ENCODE measurements at places on chromosomes 13 and 19.

- peak; percentile 27 for DNase-seq
Measured at GRCh38 chr19:3760871-3761361, 576 bp downstream of the APBA3 start.

DNA sequence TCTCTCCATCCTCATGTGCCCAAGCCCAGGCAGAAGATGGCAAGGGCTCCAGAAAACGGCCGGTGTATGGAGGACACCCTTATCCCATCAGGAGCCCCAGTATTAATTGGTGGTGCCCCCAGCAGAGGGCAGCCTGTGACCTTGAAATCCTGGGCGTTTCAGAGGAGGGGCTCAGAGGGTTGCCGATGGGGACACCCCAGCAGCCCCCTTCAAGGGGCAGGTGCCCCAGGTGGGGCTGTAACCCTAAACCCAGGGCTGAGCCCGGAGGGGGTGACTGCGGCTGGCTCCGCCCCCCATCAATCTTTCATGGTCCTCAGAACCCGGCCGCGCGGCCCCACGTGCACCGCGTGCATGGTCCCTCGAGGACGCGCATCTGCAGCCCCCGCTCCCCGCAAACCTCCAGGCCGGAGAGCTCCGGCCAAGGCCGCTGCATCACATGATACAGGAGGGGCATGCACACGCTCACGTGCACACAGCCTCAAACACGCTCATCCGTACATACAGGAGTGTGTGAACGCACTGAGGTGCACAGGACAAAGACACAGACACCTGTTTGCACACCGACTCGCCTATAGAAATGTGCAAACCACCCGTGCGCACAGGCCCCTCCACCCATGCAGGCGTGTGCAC, 949 bp downstream of the RAB3A start:
- peak; percentile 44 for DNase-seq

- DNase-seq = peak; percentile 11
Measured at GRCh38 chr13:28313579-28313978, 175.2 kb downstream of the PAN3 start.

DNA sequence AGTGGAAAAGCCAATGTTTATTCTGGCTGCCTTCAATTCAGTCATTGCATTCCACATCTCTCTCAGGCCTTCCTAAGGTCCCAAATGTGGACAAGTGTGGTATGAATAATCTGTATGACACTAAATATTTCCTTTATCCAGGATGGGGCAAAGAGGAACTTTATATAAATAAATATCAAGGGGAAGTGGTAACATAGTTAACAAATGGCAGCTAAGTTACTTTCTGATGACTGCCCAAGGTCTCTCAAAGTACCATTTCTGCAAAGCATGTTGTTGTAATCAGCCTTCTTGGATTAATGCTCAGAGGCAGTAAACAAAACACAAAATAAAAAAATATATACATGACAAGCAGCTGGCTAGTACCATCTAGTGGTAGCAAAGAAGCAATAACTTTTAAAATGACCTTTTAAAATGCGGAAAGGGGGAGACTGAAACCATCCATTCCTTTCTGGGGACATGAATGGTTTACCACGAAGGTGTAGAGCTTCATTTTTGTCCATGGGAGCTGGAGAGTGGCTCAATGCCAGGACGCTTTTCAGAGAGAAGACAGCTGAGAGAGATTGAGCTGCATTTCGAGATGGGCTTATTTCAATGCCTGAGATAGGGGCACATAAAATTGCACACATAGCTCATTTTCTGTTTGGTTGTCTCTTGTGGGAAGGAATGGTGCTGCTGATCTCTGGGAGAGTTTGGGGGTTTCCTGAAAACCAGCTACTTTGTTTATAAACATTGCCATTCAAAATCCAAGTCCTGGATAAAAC, 259.2 kb downstream of the RFC3 start:
- DNase-seq = no peak

GRCh38 chr19:29672933-29673336, 7.7 kb downstream of the PLEKHF1 start:
- peak; percentile 83 for DNase-seq

- peak; percentile 65 for DNase-seq
Measured at GRCh38 chr13:33639626-33640080, 178.3 kb upstream of the RFC3 start.

DNA sequence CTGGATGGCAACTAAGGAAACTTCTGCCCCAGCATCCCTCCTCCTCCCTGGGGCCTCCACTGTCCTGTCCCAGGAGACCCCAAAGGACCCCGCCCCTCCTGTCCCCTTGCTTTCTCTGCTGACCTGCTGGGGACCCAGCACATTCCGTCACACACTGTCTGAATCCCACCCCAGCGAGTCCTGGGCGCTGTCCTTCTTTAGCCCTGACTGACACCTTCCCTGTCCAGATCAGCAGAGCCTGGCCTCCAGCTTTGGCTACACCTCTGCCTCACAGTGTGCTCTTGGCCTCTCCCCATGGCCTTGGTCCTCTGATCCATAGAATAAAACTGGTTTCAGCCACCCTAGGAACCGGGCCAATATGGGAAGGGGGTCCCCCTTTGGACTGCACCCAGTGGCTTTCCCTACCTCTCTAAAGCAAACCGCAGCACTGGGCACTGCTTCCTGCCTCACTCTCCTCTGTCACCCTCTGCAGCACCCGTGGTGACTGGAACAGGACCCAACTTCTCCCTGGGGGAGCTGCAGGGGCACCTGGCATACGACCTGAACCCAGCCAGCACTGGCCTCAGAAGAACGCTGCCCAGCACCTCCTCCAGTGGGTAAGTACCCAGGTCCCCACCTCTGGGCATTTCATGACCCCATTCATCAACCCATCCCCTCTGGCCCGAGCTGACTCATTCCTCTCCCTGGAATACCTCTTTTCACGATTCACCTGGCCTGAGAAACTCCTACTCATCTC, 46.4 kb downstream of the SMIM24 start:
- no peak for DNase-seq

DNA sequence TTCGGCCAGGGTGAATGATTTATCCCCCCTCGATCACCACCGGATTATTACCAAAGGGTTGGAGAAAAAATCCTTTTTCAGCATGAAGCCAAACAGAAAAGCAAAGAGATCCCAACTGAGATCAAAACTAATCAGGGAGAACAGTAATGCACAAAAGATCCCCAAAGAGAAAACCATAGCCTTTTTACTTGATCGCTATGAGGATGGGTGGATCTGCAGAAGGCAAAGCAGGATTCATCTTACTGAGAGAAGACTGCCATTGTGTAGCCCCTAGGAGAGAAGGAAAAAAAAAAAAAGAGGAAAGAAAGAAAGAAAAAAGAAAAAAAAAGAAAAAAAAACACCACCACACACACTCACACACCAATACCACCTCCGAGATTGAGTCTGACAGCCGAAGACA, at the start of gene FGF14:
FGF14 (minus strand) TSS at position 283 of the 400 bp plus-strand sequence.
- no peak for DNase-seq

- peak; percentile 90 for DNase-seq
Measured at GRCh38 chr19:58097781-58098681, at the start of gene ZSCAN18. Gene ZSCAN18 (minus strand): TSS chr19:58098231. CDS start chr19:58090267, 7,964 bp downstream.

- no peak for DNase-seq
Measured at GRCh38 chr19:31266731-31267130, 82.5 kb downstream of the TSHZ3 start.

- DNase-seq = no peak
Measured at GRCh38 chr13:106657104-106657503, 89.2 kb upstream of the ARGLU1 start.

- DNase-seq = peak; percentile 83
Measured at GRCh38 chr13:21476893-21477472, 17.9 kb upstream of the ZDHHC20 start.

- no peak for DNase-seq
Measured at GRCh38 chr13:71875823-71876222, 8.8 kb upstream of the DACH1 start.

DNA sequence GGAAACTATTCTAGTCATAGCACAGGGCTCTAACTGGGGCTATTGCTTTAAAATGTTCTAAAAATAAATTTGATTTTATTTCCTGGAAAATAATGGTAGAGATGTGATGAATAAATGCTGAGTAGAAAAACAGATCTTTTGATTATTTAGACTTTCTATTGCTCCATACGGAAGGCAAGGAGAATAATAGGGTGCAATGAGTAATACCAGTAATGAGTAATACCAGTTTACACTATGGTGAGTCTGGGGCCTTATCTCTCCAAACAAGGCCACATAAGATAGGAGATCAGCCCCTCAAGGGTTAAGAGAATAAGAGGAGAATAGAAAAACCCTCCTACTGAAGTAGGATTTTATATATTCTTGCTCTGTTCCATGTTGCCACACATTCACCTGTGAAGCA, 390.4 kb downstream of the KLF5 start:
- DNase-seq = no peak

- no peak for DNase-seq
Measured at GRCh38 chr13:22092791-22093560, 422.1 kb downstream of the FGF9 start.

DNA sequence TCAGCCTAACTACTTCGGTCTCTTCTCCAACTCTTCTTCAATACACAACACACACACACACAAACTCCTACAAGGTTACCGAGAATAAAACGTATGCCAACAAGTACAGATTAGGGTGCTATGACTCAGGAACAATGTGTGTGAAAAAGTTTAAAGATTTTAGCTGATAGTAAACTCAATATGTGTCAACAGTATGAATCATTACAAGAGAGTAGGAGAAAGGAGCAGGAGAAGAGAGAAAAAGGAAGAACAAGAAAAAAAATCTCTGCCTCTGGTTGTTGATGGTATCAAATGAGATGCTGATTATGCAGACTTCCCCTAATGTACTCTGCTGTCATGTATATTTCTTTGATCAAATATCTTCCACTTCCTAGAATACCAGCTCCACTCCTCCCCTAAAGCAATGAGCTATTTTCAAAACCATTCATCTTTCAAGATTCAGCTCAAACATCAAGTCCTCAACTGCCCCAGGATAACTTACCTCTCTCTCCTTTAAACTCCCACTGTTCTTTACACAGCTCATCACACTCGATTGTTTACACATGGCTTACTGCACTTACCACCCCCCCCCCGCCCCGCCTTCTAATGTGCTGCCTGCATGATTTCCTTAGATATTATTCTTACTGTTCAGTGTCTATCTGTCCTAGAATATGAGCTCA, 95.6 kb downstream of the FAM216B start:
- no peak for DNase-seq

DNA sequence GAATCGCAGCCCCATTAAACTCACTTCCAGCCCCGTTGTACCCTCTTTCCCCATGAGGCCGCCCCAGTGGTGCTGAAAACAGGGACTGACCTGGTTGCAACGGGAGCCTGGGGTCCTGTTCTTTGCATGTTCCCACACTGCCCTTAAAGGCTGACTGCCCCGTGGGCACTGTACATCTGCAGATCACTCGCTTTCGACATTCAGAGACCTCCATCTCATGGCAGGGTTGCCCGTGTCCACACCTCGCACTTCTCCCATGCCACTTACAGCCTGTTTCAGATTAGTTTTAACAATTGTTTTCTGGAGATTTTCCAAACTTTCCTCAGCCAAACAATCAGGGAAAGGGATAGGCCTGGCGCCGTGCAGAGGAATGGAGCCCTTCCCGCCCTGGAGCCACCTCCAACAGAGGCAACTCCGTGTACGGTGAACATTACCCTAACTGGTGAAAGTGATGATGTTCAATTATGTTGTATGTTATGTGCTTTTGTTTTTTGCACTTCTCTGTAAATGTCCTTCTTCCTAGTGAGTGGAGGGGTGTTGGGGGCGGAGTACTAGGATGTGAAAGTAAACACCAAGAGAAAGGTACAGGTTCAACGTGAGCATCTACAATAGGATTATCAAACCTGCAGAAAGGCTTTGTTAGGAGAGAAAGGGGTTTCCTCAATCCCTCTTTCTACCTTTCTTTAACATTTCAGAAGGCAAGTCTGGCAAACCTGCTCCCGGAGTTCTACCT, 262.8 kb downstream of the FOXO1 start:
- DNase-seq = no peak

DNA sequence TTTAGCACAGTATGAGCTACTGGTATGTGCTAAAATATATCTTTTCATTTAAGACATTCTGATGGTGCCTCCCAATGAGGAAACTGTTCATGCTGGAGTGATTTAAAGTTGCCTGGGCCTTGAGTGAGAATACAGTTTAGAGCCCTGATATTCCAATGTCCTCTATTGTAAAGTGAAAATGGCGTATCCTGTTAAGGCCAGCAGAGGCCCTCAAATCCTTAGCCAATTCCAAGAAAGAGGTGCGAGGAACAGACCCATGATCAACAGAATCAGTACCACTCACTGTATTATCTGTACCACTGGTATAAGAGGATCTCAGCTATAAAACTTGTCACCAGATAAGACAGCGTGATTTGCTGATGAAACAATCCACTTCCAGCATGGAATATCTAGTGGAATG, 273.1 kb upstream of the SLITRK5 start:
- no peak for DNase-seq

GRCh38 chr19:2356036-2356646, 3.9 kb upstream of the TMPRSS9 start:
- no peak for DNase-seq

GRCh38 chr13:35690581-35691207, 214.2 kb upstream of the MAB21L1 start:
- no peak for DNase-seq

- no peak for DNase-seq
Measured at GRCh38 chr19:42466521-42467182, 23.9 kb upstream of the CXCL17 start.

- no peak for DNase-seq
Measured at GRCh38 chr13:59356607-59357006, 807.1 kb downstream of the DIAPH3 start.

GRCh38 chr13:36130193-36130551, 1.0 kb downstream of the DCLK1 start:
- no peak for DNase-seq

DNA sequence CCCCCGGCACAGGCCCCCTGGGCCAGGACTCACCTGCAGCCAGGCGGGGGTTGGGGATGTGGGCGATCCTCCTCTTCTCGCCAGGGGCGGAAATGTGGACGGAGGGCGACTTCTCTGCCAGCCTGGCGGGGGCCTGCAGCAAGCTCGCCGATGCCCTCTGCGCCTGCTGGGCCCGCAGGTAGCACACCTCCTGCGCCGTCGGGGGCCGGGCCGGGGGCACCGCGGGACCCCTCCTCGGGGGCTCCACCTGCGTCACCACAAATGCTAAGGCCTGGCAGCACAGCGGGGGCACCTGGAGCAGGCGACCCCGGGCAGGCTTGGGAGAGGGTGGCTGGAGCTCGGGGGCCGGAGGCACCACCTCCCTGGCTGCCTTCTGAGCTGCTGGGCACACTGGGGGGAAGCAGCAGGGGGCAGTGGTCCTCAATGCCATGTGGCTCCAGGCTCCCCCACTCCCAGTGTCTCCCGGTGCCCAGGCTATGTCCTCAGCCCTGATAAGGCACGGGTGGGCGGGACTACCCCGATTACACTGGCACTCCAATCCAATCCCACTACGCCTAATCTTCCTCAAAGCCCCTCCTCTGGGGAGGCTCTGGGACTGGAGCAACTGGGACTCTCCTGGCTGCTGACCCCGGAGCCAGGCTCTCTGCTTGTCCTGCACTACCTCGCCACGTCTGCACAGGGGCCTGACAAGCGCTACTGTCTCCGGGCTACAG, 11.6 kb upstream of the ATP8B3 start:
- DNase-seq = no peak

Measured in stimulated activated CD4-positive, alpha-beta T cell treated with anti-CD3 and anti-CD28 coated beads, Interleukin-2, amount 100 ng/mL, for 24 hours (primary cell).